Body of pancreas (tissue), 4 donors: ENCODE measurements at places on chromosomes 12 and 14. TPM values are rescaled to one million over a fixed set of nuclear protein-coding genes. Genes with fewer than 3 reads are reported as not detected.

DNA sequence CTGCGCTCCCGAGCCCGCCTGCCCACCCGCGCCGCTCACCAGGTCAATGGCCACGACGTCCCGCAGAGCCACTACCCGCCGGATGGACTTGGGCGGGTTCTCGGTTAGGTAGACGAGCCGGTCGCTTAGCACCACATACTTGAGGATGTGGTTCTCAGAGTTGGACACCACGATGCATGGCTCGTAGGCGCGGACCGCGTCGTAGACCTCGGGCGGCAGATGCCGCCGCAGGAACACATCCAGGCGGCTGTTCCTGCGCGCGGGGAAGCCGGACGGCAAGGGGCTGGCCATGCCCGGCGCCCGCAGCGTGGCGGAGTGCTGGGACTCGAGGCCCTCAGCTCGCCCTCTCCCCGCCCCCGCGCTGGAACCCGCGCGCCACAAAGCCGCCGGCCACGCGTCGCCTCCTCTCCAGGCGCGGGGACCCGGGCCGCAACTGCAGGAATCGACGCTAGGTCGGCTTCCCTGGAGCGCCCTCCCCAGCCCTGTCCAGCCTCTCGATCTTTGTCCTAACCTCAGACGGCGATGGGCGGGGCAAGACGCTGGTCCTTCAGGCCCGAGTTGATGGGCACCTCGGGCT is at the start of gene C12orf56:
TSS of gene C12orf56 (minus strand) at position 484 of the 577 bp plus-strand sequence. CDS start at position 291, 193 bp downstream.
- H3K36me3 ChIP-seq, result no peaks in the 10 kb centered on the region
- H3K4me3 ChIP-seq, result peak within 1 kb of the TSS; percentile 2
- peaks cover 10% of the 10 kb centered on the region for H3K4me1 ChIP-seq
- no peaks in the 10 kb centered on the region for H3K27me3 ChIP-seq
- no peak within 1 kb of the TSS for H3K27ac ChIP-seq

DNA sequence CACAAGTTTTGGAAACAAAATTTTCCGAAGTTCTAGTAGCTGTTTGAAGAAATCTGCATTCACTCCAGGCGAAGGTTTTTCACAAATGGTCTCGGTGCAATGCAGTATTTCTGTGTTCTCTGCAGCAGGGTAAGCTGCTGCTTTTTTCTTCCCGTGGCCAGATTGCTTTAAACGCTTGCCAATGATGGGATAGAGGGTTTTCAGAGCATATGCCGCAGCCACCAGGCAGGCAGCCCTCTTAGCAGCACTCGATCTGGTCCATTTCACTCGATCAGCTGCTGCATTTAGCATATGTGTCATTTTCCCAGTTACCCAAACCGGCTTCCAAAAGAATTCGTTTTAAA is 315 bp downstream of the ABCD2 start:
- no peak overlapping the region for H3K4me3 ChIP-seq
- DNase-seq, result no peak
- no peak overlapping the region for H3K27ac ChIP-seq
- peaks cover 4% of the 10 kb centered on the region for H3K4me1 ChIP-seq
- no peaks in the 10 kb centered on the region for H3K36me3 ChIP-seq

DNA sequence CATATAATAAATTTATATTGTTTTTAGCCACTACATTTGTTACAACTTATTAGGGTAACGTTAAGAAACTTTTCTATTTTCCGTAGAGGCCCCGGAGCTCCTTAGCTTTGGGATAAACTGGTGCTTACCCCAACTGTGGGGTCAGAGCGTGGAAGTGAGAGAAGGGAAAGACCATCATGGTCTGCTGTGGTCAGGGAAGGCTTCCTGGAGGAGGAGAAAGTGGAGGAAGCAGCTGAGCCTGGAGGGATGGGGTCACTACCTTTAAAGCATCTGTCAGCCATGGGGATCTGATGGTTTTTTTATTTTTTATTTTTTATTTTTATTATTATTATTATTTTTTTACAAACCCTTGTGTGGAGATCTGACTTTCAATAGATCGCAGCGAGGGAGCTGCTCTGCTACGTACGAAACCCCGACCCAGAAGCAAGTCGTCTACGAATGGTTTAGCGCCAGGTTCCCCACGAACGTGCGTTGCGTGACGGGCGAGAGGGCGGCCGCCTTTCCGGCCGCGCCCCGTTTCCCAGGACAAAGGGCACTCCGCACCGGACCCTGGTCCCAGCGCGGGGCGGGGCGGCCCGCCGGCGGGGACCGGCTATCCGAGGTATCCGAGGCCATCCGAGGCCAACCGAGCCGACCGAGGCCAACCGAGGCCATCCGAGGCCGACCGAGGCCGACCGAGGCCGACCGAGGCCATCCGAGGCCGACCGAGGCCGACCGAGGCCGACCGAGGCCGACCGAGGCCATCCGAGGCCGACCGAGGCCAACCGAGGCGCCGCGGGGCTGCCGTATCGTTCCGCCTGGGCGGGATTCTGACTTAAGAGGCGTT is 1101.2 kb upstream of the TMEM132C start:
- no peak overlapping the region for H3K4me3 ChIP-seq
- peak; percentile 90 for DNase-seq
- no peaks in the 10 kb centered on the region for H3K4me1 ChIP-seq
- peak overlapping the region; percentile 78 for H3K27ac ChIP-seq
- no peaks in the 10 kb centered on the region for H3K27me3 ChIP-seq
- no peaks in the 10 kb centered on the region for H3K36me3 ChIP-seq

DNA sequence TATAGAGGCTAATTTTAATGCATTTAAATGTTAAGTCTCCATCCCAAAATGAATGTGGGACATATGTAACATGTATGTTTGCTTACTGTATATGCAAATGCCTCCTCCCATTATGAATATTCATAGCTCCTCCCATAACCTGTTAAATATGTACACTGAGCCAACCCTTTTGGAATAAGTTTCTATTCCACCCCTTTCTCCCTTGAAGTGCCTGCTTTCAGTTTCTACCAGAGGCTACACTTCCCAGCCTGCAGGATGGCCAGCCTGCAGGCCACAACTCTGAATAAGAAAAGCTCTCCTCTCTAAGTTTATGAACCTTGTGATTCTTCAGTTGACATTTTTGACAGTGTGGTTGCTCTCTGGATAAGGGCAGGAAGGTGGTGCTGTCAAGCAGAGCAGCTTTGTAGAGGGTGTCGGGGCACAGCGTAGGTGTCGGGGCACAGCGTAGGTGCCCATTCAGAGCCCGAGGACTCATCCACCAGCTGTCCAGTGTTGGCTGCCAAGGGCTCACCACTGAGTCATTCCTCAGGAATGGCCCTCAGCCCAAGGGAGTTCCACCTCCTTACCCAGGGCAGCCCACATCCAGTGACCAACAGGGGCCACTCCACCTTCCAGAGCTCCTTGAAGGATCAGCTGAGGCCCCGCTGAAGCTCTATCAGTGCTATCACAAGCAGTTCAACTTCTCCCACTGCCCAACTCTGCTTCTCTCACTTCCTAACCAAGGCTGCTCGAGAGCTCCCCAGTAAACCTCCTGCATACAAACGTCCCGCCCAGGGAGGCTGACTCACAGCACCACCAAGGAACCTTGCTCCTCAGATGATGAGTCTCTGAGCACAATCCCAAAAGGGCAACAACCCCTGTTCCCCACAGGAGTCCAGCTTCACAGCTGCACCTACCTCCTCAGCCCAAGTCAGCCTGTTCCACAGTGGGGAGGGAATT is 31.4 kb downstream of the VWF start:
- no peak overlapping the region for H3K4me3 ChIP-seq
- no peaks in the 10 kb centered on the region for H3K36me3 ChIP-seq
- no peaks in the 10 kb centered on the region for H3K27me3 ChIP-seq
- H3K27ac ChIP-seq, result no peak overlapping the region

The P2RX2 gene
- 1.0 TPM for total RNA-seq

The CELA1 gene
- not detected for total RNA-seq
